ENCODE measurements at places on chromosomes 11 and 22.

DNA sequence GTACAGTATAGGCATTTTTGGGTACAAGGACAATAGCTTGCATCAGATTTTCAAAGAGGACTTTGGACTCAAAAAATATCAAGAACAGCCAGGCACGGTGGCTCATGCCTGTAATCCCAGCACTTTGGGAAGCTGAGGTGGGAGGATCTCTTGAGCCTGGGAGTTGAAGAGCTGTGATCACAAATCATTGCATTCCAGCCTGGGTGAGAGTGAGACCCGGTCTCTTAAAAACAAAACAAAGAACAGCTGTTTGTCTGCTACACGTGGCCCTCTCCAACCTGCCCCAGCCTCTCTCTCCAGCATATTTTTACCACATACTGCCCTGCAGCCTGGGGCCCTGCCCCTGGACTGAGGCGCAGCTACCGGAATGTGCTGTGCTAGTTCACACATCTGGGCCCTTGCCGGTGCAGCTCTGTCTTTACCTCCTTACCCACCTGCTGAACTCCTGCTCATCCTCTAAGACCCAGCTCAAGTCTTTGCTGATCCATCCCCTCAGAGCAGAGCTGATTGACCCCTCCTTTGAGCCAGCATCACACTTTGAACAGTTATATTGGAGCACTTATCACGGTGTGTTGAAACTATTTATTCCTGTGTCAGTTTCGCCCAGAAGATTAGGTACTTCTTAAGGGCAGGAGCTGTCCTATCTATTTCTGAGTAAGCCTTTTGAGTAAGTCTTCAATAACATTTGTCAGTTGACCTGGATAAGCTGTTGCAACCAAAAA, 29.4 kb downstream of the GRIK4 start:
- no peak overlapping the region for H3K4me3 ChIP-seq
- no peaks in the 10 kb centered on the region for H3K36me3 ChIP-seq
- no peak overlapping the region for H3K27ac ChIP-seq
- H3K27me3 ChIP-seq, result no peaks in the 10 kb centered on the region

GRCh38 chr11:33542921-33543320, 157.7 kb downstream of the C11orf91 start:
- H3K27ac ChIP-seq, result no peak overlapping the region
- H3K27me3 ChIP-seq, result peaks cover 3% of the 10 kb centered on the region
- no peak overlapping the region for H3K4me3 ChIP-seq
- DNase-seq, result no peak

DNA sequence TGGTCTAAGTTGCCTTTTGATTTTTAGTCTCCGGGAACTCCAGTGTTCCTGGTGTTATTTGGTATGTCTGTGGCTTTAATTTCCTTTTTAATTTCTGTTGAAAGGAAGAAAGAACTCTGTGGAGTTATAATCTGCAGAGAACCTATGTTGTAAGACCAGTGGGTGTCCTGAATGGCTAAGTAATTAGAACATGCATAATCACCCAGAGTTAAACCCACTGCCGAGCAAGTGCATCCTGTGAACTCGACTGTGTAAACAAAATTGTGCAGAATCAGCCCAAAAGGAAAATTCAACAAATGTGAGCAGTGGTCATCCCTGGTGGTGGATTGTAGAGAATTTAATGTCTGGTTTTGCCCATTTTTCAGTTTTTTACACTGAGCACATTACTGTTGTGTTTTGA, 162.5 kb downstream of the COMMD9 start:
- peaks cover 5% of the 10 kb centered on the region for H3K27me3 ChIP-seq
- H3K27ac ChIP-seq, result no peak overlapping the region
- no peaks in the 10 kb centered on the region for H3K4me1 ChIP-seq
- DNase-seq, result no peak

DNA sequence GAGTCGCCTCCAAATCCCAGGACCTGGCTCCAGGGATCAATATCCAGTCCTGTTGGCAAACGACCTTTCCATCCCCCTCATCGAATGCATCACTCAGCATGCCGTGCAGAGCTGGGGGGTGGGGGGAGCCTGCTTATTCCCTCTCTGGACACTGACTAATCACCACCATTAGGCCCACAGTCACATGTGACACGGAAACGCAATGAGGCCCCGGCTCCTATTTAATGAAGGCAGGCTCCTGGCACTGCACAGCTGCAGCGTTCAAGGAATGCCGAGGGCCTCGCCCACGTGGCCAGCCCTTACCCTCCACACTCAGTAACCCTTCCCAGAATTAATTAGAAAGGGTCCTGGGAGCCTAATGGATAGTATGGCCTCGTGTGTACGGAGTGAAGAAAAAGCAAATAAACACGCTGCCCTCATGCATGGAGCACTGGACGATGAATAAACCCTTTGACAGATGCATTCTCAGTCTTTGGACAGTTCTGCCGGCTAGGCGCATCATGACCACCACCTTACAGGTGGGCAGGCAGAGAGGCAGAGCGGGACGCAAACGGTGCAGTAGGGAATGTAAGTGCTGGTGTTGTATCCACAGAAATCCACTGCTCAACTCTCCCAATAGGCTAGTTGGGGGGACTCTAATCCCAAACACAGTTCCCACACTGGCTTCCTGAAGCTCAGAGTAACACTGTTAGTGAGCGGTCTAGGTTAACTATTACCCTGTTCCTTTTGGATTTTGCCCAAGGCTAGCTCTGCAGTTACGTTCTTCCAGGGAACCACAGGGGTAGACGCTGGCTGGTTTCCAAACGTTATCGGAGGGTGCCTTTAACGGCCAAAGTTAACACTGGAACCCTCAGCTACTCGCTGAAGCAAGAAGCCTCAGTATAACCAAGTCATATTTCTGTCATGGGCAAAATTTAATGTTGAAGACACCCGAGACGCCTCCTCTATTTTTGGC, 490.1 kb downstream of the OPCML start:
- no peak overlapping the region for H3K4me3 ChIP-seq
- DNase-seq, result no peak
- H3K36me3 ChIP-seq, result no peaks in the 10 kb centered on the region
- H3K27me3 ChIP-seq, result no peaks in the 10 kb centered on the region

- DNase-seq, result no peak
- no peak overlapping the region for H3K27ac ChIP-seq
- no peak overlapping the region for H3K4me3 ChIP-seq
- H3K36me3 ChIP-seq, result no peaks in the 10 kb centered on the region
- H3K27me3 ChIP-seq, result peaks cover 3% of the 10 kb centered on the region
- no peaks in the 10 kb centered on the region for H3K4me1 ChIP-seq
Observed at GRCh38 chr11:86219311-86220193, 25.0 kb upstream of the EED start.

- no peak overlapping the region for H3K4me3 ChIP-seq
- H3K4me1 ChIP-seq, result peaks cover 6% of the 10 kb centered on the region
- H3K36me3 ChIP-seq, result no peaks in the 10 kb centered on the region
- no peaks in the 10 kb centered on the region for H3K27me3 ChIP-seq
- no peak overlapping the region for H3K27ac ChIP-seq
- no peak for DNase-seq
Observed at GRCh38 chr11:61972672-61973475, 5.4 kb upstream of the FTH1 start.

DNA sequence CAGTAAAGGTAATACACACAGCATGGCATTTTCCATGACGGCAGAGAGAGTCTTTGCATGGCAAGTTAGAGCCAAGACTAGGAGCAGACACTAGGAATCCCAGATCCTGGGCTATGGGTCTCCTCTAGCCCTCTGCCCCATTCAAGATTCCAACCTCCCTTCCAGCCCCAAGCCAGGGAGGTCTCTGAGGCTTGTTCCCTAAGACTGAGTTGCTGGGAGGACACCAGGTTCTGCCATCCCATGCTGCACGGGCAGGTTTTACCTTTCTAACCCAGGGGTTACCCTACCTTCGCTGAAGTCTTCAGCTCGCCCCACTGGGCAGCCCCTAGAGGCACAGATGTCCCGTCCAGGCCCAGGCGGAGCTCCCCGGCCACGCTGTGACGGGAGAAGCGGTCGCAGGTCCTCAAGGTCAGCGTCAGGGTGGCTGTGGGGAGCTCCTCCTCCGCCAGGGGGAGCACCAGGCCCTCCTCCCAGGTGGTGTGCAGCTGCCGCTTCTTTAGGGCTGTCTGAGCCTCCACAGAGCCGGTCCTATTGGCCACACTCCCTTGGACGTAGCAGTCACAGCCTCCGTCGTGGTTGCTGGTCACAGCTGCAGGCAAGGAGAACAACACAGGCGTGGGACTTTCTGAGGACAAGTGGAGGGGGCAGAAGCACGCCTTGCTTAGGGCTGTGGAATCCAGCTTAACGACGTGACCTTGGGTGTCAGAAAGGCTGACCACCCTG, 33.8 kb downstream of the SYT13 start:
- no peak overlapping the region for H3K27ac ChIP-seq
- no peaks in the 10 kb centered on the region for H3K36me3 ChIP-seq
- H3K27me3 ChIP-seq, result no peaks in the 10 kb centered on the region

DNA sequence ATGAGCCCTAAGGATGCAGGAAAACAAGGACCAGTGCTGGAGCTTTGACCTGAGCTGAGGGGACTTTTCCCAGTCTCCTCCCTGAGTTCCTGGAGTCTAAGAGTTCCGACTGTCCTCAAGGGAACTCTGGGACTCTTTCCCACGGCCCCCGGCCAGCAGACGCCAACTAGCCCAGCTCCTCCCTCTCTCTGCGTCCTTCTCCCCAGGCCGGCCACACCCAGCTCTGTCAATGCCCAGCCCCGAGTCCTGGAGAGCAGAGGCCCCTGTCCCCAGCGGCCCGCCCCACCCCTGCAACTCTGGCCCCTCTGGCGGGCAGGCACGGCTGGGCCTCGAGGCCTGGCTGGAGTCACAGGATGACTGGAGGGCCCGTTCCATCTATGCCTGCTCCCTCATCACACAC, 29.8 kb downstream of the NECTIN1 start:
- DNase-seq, result no peak
- no peaks in the 10 kb centered on the region for H3K4me1 ChIP-seq
- no peak overlapping the region for H3K27ac ChIP-seq
- no peaks in the 10 kb centered on the region for H3K36me3 ChIP-seq

Measured in effector memory CD4-positive, alpha-beta T cell (primary cell).